A549 treated with DMSO at 1 μM for 4 hours (cell line): ENCODE measurements at places on chromosomes 6 and 20. TPM values are rescaled to one million over a fixed set of nuclear protein-coding genes. Genes with fewer than 3 reads are reported as not detected.

Gene TCP11
- not detected in 5 replicates for total RNA-seq

Gene CST3
- total RNA-seq, result 234 to 361 TPM (median 335 TPM) in 5 replicates

Gene PROKR2
- total RNA-seq, result not detected in 5 replicates

Gene ULBP2
- total RNA-seq, result 3.4 to 4.6 TPM (median 3.5 TPM) in 5 replicates

Gene ELOVL4
- total RNA-seq, result 1.3 to 2.1 TPM (median 1.8 TPM) in 5 replicates

Gene TOX2
- 8.4 to 11.4 TPM (median 9.3 TPM) in 5 replicates for total RNA-seq

Gene ZNF165
- 0.93 to 1.2 TPM (median 1.0 TPM) in 5 replicates for total RNA-seq

Gene BTNL2
- total RNA-seq, result not detected in 5 replicates

Gene BPIFA1
- total RNA-seq, result not detected in 5 replicates

Gene ANKRD60
- not detected in 5 replicates for total RNA-seq

Gene HEY2
- total RNA-seq, result 0.06 to 0.09 TPM (median 0.08 TPM) in 5 replicates

Gene TBX18
- 13.2 to 21.9 TPM (median 19.0 TPM) in 5 replicates for total RNA-seq

Gene CNR1
- total RNA-seq, result 0.24 to 0.53 TPM (median 0.40 TPM) in 5 replicates

Gene DDX39B
- 352 to 407 TPM (median 386 TPM) in 5 replicates for total RNA-seq

Gene LY6G5C
- 0.95 to 2.0 TPM (median 1.3 TPM) in 5 replicates for total RNA-seq

Gene PHACTR2
- 4.4 to 5.8 TPM (median 5.7 TPM) in 5 replicates for total RNA-seq

Gene FRMD1
- total RNA-seq, result 0.01 to 0.06 TPM (median 0.03 TPM) in 5 replicates

Gene SEL1L2
- not detected in 5 replicates for total RNA-seq

Gene MAFB
- 0.05 to 0.08 TPM (median 0.05 TPM) in 4 of 5 replicates, not detected in the other for total RNA-seq

Gene RHAG
- total RNA-seq, result 0.05 to 0.07 TPM in 2 of 5 replicates, not detected in the others

Gene THBS2
- total RNA-seq, result 0.01 to 0.17 TPM in 2 of 5 replicates, not detected in the others

Gene CAGE1
- 0.03 to 0.11 TPM in 2 of 5 replicates, not detected in the others for total RNA-seq

Gene FRK
- total RNA-seq, result 1.5 to 2.1 TPM (median 1.8 TPM) in 5 replicates
